ENCODE measurements at places on chromosomes 7 and 10.

GRCh38 chr10:103077491-103078308 lies 115.4 kb downstream of the NT5C2 start:
- no peak for DNase-seq
- H3K36me3 ChIP-seq = no peaks in the 10 kb centered on the region
- H3K4me3 ChIP-seq = no peak overlapping the region
- H3K27me3 ChIP-seq = no peaks in the 10 kb centered on the region
- H3K4me1 ChIP-seq = no peaks in the 10 kb centered on the region

GRCh38 chr10:86391986-86392722 lies 25.6 kb upstream of the GRID1 start:
- H3K36me3 ChIP-seq = no peaks in the 10 kb centered on the region
- no peak overlapping the region for H3K27ac ChIP-seq
- H3K4me3 ChIP-seq = no peak overlapping the region
- no peaks in the 10 kb centered on the region for H3K4me1 ChIP-seq

DNA sequence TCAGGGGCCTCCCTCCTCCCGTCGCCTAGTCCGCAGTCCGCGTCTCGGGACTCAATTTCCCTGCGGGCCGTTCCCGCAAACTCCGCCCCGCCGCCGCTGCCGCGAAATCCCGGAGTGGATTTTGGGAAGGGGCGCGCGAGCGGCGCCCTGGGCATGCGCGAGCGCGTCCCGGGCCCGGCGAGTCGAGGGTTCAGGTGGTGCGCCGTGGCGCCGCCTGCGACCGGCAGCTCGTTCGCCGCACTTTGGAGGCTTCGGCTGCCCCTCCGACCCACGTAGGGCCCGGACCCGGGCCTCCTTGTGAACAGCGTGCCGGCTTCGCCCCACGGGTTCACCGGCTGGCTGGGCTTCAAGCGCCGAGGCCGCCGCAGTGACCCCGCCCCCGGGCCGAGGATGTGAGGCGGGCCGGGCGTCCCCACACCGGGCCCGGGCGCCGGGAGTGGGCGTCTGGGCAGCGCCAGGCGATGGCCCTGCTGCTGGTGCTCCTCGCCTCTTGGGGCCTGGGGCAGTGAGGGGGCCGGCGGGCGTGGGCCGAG lies at the start of gene PLEKHA8:
Gene PLEKHA8, plus strand, starts transcription at position 197 of the 533 bp plus-strand sequence. CDS start 351 bp downstream, outside the sequence.
- H3K27me3 ChIP-seq = no peaks in the 10 kb centered on the region
- peaks cover 42% of the 10 kb centered on the region for H3K4me1 ChIP-seq
- H3K27ac ChIP-seq = peak within 1 kb of the TSS; percentile 73

DNA sequence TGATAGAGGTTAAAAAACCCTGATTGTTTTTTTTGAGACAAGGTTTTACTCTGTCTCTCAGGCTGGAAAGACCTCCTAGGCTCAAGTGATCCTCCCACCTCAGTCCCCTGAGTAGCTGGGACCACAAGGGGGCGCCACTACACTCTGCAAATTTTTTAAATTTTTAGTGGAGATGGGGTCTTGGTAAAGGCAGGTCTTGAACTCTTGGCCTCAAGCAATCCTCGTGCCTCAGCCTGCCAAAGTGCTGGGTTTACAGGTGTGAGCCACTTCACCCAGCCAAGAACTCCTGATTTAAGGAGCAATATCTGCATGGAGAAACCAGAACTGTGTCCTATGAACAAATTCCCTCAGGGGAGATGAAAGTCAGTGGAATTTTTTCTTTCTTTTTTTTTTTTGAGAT lies 7.3 kb upstream of the KLHDC10 start:
- H3K36me3 ChIP-seq = no peaks in the 10 kb centered on the region
- H3K27ac ChIP-seq = no peak overlapping the region
- H3K4me1 ChIP-seq = no peaks in the 10 kb centered on the region
- peak; percentile 68 for DNase-seq
- no peaks in the 10 kb centered on the region for H3K27me3 ChIP-seq

DNA sequence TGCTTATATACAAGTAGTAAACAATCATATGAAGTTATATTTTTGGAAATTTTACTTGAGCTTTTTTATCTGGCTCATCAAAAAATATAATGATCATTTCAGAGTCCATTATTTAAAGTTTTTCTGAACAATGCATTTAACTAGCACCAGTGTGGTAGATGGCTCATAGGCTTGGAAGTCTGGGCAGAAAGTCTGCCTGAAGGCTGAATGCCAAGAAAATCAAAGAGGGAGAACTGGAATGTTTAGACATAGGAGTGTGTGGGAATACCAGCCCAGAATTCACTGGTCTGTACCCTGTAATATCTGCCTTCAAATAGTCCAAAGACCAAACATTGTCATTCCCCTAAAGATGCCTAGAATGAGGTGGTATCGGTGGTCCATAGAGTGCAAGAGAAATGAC lies 40.3 kb upstream of the ANK3 start:
- DNase-seq = no peak
- no peaks in the 10 kb centered on the region for H3K27me3 ChIP-seq
- no peaks in the 10 kb centered on the region for H3K36me3 ChIP-seq
- H3K4me1 ChIP-seq = no peaks in the 10 kb centered on the region
- H3K4me3 ChIP-seq = no peak overlapping the region
- H3K27ac ChIP-seq = no peak overlapping the region

DNA sequence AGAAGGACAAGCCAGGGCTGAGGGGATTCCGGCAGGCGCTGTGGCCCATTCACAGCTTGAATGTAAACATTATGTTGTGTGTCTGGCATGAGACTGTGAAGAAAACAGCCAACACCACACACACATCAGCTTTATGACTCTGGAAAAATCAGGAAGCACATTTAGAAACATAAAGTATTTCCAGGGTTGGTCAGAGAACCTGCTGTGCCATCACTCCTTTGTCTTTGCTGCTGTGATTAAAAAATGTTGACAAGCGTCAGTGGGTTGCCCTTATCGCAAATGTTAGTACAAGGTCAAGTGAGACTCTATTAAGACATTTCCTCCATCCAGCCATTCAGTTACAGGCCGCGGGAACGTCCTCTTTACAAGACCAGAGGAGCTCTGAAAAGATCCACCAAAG lies 95.4 kb downstream of the TAX1BP1 start:
- no peak for DNase-seq
- no peaks in the 10 kb centered on the region for H3K27me3 ChIP-seq
- no peak overlapping the region for H3K27ac ChIP-seq
- H3K4me1 ChIP-seq = no peaks in the 10 kb centered on the region

DNA sequence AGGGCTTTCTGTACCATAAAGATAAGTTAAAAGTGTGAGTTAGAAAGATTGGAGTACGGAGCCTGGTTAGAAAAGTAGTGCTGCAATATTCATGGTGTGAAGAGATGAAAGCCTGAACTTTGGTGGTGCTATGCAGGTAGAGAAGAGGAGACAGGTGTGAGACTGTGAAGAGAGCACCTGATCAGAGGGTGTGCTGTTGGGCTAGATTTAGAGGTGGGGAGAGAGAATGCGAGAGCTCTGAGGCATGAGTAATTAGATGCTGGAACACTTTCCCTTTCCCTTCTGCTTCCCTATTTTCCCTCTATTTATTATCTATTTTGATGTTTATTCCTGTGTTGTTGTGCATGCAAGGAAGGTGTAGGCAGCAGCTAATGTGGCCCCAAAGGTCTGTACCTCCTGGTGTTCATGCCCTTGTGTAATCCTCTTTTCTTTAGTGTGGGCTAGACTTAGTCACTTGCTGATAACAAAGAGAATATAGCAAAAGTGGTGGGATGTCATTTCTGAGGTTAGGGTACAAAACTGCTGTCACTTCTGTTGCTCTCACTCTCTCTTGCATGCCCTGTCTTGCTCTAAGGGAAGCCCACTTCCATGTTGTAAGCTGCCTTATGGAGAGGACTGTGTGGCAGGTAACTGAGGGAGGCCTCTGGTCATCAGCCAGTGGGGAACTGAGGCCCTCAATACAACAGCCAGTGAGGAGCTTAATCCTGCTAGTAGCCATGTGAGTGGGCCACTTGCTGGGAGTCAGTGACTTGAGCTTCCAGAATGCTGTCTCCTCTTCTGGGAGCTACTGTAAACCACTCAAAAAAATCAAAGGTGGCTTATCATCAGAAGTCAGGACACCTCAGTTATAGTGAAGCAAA lies 2.6 kb upstream of the ATXN7L1 start:
- H3K4me3 ChIP-seq = no peak overlapping the region
- no peak for DNase-seq
- no peak overlapping the region for H3K27ac ChIP-seq

GRCh38 chr7:48438206-48438605 lies 266.9 kb downstream of the ABCA13 start:
- DNase-seq = no peak
- H3K4me3 ChIP-seq = no peak overlapping the region
- no peaks in the 10 kb centered on the region for H3K36me3 ChIP-seq
- H3K4me1 ChIP-seq = no peaks in the 10 kb centered on the region

- no peaks in the 10 kb centered on the region for H3K36me3 ChIP-seq
- no peak overlapping the region for H3K27ac ChIP-seq
Measured at GRCh38 chr7:93747019-93747418, 143.5 kb downstream of the TFPI2 start.

All from MM.1S (cell line).